GM04504 (cell line): ENCODE measurements at places on chromosomes 3 and 15.

- DNase-seq, result no peak
Observed at GRCh38 chr3:40387001-40387894, at the start of gene ENTPD3. Gene ENTPD3 (plus strand): TSS chr3:40387184. CDS start chr3:40388058, 874 bp downstream.

- DNase-seq, result no peak
Observed at GRCh38 chr3:38585791-38586420, 63.6 kb downstream of the SCN5A start.

- DNase-seq, result no peak
Observed at GRCh38 chr3:193157051-193157450, 84.0 kb upstream of the PLAAT1 start.

DNA sequence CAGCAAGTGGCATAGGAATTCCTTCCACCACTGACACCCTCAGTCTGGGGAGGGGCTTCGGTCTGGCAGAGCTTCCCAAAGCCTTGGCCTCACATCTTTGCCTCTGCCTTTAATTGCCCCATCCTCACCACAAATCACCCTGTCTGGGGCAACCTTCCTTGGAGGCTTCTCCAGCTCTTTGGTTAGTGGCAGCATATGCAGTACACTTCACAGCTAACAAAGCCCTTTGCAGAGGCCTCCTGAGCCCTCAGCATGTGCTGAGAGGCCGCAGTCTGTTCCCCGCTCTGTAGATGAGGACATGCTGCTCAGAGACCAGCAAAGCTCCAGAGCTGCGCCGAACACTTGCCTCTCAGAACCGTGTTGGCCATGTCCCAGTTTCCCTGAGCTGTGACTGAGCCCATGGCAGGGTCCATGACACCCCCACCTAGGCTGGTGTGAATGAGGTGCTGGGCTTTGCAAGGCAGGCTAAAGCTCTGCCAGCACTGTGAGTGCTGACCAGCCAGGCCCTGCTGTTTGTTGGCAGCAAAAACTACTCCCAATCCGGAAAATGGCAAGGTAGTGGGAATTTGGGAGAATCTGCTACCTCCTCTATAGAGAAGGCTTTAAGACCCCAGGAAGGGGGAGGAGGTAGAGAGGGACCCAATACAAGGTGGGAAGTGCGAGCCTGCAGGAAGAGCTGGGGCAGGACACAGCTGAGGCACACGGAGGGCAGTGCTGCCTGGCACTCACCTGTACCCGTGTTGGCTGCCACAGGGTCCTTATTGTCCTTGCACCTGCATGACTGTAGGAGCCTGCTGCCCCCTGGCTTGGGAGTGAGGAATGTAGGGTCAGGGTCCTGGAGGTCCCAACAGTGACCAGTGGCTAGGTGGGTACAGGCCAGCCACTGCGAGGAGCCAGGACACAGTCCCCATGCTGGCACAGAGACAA is 8.4 kb upstream of the KLF15 start:
- DNase-seq, result no peak

- DNase-seq, result no peak
Observed at GRCh38 chr15:91983729-91984340, 130.3 kb downstream of the SLCO3A1 start.

DNA sequence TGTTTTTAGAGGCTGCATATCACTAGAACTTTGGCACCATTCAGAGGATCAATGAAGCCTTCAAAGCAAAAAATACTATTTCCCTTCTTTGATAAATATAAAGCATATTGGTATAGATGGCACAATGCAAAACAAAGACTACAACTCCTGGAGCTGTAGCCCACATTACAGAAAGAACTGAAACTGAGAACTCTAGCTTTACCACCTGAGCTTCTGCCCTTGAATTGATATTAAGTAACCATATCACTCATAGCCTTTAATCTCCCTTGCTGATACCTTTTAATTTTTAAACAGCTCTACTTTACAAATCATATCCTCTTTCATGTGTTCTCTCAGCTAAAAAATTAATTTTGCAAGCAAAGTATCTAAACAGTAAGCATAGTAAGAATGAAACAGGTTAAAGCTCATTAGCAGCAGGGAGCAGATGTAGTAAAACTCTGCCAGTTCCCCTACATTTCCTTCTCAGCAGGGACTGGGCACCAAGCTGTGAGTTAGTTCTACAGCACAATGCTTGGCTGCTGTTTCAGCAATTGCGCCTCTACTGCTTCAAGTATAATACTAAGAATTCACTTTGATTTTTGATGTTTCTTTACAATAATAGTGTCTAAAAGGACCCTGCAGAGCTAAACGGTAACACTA is 97.9 kb upstream of the NANOGP8 start:
- DNase-seq, result no peak

- DNase-seq, result no peak
Observed at GRCh38 chr3:54836871-54837270, 91.0 kb downstream of the LRTM1 start.

- DNase-seq, result no peak
Observed at GRCh38 chr3:30621576-30621975, 15.2 kb downstream of the TGFBR2 start.

GRCh38 chr3:151267066-151267465 is 11.3 kb downstream of the P2RY14 start:
- DNase-seq, result no peak

DNA sequence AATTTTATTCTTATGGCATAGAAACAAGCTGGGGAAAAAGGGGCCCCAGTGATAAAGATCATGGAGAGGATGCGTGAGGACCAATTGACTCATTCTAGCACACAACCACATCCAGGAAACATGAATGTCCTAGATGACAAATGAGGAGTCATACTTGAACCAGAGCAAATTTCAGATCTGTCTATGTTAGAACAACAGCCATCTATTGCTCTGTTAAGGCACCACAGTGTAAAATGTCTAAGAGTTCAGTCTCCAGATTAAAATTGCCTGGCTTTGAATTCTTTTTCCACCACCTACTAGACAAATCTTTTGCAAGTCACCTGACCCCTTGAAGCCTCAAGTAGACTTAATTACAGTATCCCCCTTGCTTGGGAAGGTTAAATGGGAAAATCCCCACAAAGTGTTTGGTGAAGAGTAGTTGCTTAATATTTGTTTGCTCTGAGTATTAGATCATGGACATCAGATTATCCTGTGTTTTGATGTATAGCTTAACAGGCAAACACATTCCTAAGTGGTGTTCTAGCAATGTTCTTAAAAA is 258.7 kb upstream of the TGFBR2 start:
- DNase-seq, result peak; percentile 66

- no peak for DNase-seq
Observed at GRCh38 chr3:55297706-55298105, 189.4 kb downstream of the WNT5A start.

DNA sequence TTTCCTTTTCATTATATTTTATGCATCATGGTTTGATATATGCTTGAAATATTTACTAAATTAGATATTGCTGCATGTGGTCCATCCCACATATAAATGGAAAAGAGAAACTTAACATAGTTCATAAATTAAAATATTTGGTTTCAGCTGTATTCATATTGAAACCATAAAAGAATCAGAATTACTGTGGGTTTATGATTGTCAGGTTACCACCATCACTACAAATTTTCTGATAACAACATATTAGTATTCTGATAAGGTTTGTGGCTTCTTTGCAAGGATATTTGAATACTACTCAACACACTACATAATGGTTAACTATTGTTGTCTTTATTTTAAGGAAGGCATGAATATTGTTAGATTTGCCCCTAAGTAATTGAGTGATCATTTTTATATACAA is 235.5 kb downstream of the UBE2E2 start:
- no peak for DNase-seq

DNA sequence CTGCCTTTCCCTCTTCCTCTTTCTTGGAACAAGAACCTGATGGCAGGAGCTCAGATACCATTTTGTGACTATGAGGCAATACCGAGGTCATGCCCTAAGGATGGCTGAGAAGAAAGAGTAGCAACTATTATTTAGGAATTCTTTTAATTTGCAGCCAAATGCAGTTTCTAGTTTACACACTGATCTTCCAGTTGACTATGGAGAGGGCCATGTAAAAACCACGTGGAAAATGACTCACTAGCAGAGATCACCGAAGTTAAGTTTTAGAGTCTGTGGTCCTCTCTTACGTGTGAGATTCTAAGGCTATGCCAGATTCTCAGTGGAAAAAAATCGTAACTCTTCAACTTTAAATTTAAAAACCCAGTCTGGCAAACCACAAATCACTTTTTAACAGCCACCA is 7.8 kb downstream of the BNC1 start:
- DNase-seq, result no peak

DNA sequence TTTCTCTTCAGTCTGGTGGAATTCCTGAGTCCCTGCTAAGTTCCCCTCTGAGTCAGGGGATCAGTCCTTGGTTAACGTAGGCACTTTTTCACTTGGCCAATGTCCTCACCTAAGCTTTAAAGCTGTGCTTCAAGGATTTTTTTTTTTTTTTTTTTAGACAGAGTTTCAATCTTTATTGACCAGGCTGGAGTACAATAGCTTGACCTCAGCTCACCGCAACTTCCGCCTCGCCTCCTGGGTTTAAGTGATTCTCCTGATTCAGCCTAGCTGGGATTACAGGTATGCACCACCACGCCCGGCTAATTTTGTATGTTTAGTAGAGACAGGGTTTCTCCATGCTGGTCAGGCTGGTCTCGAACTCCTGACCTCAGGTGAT is 220.3 kb downstream of the STT3B start:
- DNase-seq, result no peak

DNA sequence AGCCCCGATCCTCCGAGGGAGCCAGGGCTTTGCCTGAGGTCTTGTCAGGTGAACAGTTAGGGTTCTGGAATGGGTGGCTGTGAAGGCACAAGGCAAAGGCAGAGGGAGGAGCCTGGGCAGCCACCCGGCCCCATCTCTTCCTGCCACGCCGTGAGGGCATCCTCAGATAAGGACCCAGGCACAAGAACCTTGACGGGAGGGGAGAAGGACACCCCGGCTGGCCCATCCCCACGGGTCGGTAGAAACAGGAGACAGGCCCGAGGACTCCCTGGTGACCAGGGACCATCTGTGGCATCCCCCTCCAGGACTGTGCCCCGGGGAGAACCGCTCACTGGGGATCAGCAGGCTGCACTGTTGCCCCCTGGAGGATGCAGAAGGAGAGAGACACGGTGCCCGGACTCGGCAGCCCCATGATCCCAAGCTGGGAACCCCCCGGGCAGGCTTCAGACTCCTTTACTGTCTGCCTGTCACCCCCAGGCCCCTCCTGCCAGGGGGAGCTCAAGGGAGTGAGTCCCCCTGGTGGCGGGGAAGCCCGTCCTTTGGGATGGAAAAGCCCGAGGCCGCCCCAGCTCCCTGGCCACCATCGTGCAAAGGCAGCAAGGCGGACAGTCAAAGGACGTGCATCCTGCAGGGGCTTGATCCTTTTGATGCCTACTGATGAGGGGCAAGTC is 12.3 kb upstream of the PCSK6 start:
- DNase-seq, result no peak
